Mesangial cell (primary cell): ENCODE measurements at places on chromosomes 7 and 10. TPM values are rescaled to one million over a fixed set of nuclear protein-coding genes. Genes with fewer than 3 reads are reported as not detected.

CHST15 gene
- total RNA-seq = 11.6 and 17.6 TPM in 2 replicates

TMEM184A gene
- 4.1 and 4.4 TPM in 2 replicates for total RNA-seq

NANOS1 gene
- total RNA-seq = 0.81 and 1.9 TPM in 2 replicates

CYP2C19 gene
- not detected in 2 replicates for total RNA-seq

PPP1R17 gene
- not detected in 2 replicates for total RNA-seq

MAP3K8 gene
- total RNA-seq = 1.8 and 4.1 TPM in 2 replicates

AFAP1L2 gene
- total RNA-seq = 14.5 and 15.5 TPM in 2 replicates

VAX1 gene
- total RNA-seq = not detected in 2 replicates
